Activated CD4-positive, alpha-beta T cell treated with anti-CD3 and anti-CD28 coated beads, Interleukin-2, Interleukin-4, amounts not matched to agents 100 ng/mL and 50 ng/mL, durations not matched to agents 16 hours and 8 hours (primary cell): ENCODE measurements at places on chromosomes 7 and 10.
A peak's percentile ranks its signal among the peaks of the same experiment; 100 is the strongest.

GRCh38 chr10:42975558-42976340 lies 101.1 kb upstream of the RET start:
- DNase-seq, result no peak

- DNase-seq, result peak; percentile 12
Measured at GRCh38 chr7:33836797-33837355, 68.5 kb upstream of the BMPER start.

- DNase-seq, result no peak
Measured at GRCh38 chr7:21214657-21215056, 213.2 kb upstream of the SP4 start.

DNA sequence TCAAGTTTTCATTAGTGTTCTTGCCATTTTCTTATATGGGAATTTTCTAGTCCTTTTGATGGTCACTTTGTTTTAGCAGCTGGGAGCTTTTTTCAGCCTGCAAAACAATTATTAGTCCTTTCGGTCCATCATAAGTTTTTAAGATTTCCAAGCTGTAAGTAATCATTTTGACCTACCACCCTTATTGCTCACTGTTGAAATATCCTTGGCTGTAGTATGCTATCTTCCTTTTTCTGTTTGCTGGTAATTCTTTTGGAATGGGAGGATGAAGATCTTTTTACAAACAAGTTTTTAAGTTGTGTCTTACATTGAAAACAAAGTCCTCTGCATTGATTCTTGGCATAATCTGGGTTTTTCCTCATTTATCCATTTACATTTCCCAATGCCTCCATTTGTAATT lies 24.0 kb downstream of the BZW2 start:
- no peak for DNase-seq

GRCh38 chr7:81584667-81585066 lies 185.2 kb downstream of the HGF start:
- no peak for DNase-seq

DNA sequence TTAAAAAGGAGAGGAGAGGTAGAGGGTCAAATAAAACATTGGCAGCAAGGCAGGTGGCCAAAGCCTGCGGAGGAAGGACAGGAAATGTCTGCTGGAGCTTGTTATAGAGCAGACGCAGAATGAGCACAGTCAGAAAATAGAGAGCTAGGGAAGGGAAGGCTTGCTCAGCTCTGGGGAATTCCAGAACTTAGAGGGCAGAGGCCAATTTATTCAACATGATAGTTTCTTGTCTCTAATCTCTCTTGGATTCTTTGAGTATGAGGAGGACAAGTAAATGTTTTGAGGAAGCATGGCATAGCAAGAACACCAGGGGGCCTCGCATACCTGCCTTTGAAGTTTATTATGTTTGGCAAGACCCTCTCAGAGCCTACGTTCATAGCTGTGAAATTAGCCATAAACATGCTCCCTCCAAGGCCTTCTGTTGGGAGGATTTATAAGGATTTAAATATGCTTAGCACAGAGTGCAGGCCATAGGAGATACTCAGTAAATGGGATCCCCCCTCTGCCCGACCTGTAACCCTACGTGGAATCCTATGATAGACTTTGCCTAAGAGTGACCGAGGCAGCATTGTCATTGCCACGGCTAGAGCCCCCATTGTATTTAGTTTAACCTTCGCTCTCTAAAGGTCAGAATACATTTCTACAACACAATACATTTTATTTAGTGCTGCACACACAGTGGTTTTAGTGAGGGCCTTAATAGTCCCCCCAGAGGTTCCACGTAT lies 293.9 kb downstream of the CCDC3 start:
- peak; percentile 53 for DNase-seq

- no peak for DNase-seq
Measured at GRCh38 chr7:46226860-46227259, 305.8 kb upstream of the IGFBP3 start.

GRCh38 chr10:3955493-3955892 lies 170.5 kb upstream of the KLF6 start:
- DNase-seq, result no peak

DNA sequence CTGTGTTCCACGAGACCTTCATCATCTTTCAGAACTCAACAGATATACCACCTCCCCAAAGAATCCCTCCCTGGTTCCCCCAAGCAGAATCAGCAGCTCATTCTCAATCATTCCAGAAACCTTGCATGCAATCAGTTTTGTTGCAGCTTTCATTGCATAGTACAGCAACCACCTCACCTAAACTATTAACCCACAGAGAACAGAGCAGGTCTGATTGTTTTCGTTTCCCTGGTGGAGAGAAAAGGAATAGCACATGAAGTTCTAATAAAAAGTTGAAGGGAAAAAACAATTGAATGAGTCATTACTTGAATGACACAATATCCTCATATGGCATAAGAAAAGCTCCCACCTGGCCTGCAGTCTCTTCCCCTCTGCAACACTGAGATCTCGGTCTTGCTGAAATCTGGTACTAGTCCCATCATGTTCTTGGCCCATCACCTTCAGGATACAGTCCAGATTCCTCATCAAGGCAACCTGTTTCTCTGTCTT lies 147.1 kb upstream of the GDF10 start:
- no peak for DNase-seq

GRCh38 chr10:121157998-121158397 lies 306.8 kb downstream of the WDR11 start:
- DNase-seq, result no peak

DNA sequence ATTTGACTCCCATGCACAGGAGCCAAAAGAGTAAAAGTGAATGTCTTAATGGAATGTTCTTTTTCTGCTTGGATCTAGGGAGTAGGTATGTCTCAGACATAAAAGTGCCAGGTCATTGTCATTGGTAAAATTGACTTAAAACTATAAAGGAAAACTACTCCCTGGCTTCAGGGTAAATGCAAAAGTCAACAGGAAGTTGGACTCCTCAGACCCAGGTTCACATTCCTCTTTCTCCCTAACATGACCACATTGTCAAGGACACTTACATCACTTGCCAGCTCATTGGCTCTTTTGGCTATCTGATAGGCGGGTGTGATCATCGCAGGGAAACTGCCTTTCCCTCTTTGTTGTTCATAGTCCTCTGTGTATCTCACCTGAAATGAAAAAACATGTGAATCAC lies 13.7 kb downstream of the NRAP start:
- DNase-seq, result no peak

GRCh38 chr7:21318916-21319270 lies 109.0 kb upstream of the SP4 start:
- no peak for DNase-seq

GRCh38 chr7:36207451-36208291 lies 54.6 kb downstream of the EEPD1 start:
- DNase-seq, result peak; percentile 25

DNA sequence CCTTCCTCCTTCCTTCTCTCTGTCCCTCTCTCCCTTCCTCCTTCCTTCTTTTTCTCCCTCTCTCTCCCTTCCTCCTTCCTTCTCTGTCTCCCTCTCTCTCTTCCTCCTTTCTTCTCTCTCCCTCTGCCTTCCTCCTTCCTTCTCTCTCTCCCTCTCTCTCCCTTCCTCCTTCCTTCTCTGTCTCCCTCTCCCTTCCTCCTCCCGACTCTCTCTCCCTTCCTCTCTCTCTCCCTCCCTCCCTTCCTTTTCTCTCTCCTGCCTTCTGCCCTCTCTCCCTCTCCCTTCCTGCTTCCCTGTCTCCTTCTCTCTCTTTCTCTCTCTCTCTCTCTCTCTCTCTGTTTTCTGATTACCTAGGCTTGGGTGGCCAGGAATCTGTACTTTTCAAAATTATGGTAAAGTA lies 16.6 kb upstream of the GFRA1 start:
- DNase-seq, result no peak

- DNase-seq, result no peak
Measured at GRCh38 chr10:30587522-30588031, 42.0 kb downstream of the LYZL2 start.

GRCh38 chr7:99541212-99541611 lies 10.7 kb downstream of the FAM200A start:
- DNase-seq, result no peak

GRCh38 chr10:35487336-35488034 lies 117.7 kb upstream of the GJD4 start:
- no peak for DNase-seq

- DNase-seq, result peak; percentile 8
Measured at GRCh38 chr10:70513848-70514309, 35.3 kb downstream of the PALD1 start.

GRCh38 chr10:4470231-4470835 lies 355.7 kb upstream of the AKR1E2 start:
- DNase-seq, result no peak

DNA sequence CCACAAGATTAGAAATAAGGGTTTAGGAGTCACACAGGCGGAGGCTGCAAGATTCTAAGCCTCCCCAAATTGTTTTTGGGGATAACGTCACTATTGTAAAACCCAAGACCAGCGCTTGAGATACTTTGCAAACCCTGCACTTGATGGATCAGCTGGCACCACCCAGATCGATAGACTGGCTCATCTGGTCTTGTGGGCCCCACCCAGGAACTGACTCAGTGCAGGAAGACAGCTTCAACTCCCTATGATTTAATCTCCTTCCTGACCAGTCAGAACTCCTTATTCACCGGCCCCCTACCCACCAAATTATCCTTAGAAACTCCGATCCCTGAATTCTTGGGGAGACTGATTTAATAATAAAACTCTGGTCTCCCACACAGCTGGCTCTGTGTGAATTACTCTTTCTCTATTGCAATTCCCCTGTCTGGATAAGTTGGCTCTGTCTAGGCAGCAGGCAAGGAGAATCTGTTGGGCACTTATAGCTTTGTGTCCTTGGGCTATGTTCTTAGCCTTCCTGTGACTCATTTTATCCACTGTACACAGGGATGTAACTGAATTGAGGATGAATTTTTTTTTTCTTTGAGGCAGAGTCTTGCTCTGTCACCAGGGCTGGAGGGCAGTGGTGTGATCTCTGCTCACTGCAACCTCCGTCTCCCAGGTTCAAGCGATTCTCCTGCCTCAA lies 64.4 kb upstream of the CARD11 start:
- peak; percentile 57 for DNase-seq

GRCh38 chr10:101848408-101848807 lies 4.8 kb upstream of the KCNIP2 start:
- no peak for DNase-seq

GRCh38 chr10:103916254-103916653 lies 1.7 kb downstream of the STN1 start:
- DNase-seq, result no peak

- no peak for DNase-seq
Measured at GRCh38 chr7:96322373-96322695, 436 bp upstream of the SLC25A13 start.

DNA sequence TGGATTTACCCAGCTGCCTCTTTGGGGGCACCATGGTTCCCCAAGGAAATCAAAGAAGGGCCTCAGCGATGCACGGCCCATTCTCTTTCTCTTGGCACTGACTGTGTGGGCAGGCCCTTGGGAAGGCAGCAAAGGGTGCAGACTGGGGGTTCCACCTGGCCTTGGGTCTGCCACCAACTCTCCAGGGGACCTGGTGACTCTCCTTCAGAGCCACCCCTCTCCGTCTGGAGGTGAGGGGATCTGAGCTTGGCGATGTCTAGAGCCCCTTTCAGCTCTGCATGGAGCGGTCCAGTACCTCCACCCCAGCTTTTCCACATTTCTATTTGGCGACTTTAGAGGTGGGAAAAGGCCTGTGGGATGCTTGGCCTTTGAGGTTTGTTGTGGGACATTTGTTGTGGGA lies 69.1 kb downstream of the C10orf120 start:
- DNase-seq, result no peak

DNA sequence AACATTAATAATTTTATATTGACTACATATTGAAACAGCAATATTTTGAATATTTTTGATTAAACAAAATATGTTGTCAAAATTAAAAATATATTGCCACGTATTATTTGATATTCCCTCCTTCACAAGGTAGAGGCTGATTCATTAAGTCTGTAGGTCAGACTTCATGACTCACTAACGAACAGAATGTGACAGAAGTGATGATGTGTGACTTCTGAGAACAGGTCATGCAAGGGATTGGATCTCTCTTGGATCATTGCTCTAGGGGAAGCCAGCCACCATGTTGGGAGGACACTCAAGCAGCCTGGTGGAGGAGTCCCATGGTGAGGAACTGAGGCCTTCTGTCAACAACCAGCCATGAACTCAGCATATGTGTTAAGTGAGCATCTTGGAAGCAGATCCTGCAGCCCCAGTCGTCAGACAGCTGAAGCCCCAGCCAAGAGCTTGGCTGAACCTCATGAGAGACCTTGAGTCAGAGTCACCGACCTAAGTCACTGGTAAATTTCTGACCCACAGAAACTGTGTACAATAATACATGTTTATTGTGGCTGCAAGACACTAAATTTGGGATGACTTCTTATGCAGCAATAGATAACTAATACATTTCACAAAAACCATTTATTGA lies 66.6 kb downstream of the HTR5A start:
- no peak for DNase-seq

DNA sequence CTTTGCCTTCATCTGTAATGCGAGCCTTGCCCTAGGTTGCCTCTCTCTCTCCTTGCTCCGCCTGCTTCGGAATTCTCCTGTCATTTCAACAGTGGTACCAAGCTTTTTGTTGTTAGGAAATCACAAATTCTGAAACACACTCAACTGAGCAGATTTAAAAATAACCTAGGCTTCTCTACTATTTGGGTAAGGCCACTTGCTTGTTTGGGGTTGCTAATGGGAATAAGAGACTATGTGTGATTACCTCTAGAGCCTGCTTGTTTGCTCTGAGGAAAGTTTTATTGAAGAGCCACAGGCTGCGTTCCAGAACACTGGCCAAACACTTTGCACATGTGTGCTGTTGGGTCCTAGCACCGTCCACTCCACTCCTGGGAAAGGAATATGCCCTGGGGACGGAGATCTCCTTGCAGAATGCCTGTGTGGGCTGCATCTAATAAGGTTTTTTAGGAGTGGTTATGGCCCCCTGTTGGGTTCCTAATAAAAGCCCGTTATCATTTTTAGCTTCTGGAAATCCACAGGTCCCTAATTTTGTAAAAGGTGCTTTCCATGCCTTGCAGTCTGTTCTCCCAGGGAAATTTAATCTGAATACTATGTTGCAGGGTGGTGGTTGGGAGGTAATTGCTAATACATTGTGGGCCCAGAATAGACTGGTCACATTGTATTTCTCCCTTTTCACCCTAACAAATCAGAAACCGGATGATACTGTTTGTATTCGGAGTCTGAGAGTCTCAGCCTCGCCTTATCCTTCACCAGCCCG lies 68.7 kb upstream of the KLF6 start:
- no peak for DNase-seq

DNA sequence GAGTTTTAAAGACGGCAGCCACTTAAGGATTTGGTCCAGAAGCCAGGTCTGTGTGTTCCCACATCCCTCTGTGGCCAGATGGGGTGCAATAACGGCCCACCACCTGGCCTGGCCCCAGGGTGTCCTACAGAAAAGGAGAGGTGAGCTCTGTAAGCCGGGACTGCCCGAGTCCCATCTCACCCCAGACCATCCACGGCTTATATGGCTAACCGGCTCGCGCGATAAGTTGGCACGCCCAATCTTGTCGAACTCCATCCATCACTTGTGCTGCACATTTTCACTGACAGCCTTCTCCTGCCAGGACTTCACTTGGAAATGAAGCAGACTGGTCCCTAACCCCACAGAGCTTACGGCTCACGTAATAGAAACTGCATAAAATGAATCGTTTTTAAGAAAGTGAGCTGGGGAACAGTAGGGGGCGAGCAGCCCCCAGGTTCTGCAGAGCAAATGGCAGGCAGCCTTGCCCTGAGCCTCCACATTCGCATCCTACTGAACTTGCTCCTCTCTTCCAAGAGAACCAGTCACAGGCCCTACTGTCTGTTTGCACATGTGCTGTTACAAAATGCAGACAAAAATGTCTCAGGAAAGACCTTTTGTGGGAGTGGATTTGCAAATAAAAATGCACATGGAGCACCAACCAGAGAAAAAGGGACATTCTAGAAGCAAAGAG lies 98.2 kb downstream of the TNS3 start:
- no peak for DNase-seq
